ENCODE measurements at places on chromosomes 7 and 10.

DNA sequence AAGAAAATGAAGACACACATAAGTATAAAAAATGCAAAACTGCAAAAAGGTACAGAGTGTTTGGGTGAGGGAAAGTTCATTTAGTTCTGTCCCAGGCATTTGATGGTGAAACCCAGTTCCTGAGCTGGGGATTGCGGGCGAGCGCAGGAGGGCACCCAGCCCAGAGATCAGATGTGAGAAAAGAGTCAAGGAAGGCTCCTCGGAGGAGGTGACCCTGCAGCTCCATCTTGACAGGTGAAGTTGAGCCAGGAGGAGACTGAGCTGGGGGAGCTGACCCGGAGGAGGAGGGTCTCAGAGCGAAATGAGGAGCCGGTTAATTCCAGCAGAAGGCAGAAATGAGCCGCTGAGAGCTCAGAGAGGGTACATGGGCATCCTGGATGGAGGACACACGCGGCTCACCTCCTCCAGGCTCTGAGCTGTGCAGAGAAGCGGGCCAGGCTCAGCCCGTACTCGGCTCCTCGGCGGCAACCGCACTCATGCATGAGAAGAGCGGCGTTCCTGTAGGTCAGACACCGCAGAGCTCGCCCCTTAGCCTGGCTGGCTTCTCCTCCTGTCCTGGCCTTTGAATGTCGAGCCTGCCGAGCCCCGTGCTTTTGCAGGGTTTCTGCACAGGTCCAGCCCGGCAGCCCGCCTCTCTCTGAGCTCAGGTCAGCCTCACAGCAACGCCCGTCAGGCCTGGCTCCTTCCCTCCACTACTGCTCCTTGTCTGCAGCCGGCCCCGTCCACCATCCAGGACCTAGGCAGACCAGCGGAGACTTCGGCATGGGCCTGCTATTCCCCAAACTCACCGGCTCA is 9.5 kb upstream of the RAMP3 start:
- no peak for DNase-seq

DNA sequence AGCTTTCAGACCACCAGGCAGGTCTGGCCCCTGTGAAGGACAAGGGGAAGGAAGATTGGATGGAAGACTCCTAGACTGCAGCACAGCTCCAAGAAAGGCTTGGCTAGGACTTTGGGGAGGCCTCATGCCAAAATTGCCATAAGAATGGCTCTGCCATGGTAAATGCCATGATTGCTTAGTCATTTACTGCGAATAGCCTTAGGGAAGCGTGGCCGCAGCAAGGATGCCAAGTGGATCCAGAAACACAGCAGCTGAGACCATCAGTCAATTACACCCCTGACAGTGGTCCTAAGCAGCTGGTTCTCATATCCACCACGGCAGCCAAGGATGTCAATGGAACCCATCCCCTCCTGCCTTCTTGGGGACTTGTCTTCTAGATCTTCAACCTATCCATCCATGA is 88.2 kb upstream of the AUTS2 start:
- DNase-seq, result no peak

- DNase-seq, result no peak
Observed at GRCh38 chr7:90957883-90958282, 306.4 kb upstream of the FZD1 start.

DNA sequence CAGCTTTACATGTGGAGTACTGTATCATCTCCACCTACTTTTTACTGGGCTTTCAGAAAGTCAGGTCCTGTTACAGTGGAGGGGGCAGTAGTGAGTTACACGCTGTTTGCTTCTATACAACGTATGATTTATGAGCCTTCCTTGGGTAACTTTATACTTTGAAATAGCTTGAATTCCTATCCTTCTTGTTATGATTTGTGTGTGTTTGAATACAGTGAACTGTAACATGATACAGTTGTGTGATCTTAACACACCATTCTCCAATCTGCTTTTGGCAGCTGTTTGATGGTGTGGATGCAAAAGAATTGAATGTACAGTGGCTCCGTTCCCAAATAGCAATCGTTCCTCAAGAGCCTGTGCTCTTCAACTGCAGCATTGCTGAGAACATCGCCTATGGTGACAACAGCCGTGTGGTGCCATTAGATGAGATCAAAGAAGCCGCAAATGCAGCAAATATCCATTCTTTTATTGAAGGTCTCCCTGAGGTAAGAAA is 41.7 kb downstream of the SP8 start:
- no peak for DNase-seq

DNA sequence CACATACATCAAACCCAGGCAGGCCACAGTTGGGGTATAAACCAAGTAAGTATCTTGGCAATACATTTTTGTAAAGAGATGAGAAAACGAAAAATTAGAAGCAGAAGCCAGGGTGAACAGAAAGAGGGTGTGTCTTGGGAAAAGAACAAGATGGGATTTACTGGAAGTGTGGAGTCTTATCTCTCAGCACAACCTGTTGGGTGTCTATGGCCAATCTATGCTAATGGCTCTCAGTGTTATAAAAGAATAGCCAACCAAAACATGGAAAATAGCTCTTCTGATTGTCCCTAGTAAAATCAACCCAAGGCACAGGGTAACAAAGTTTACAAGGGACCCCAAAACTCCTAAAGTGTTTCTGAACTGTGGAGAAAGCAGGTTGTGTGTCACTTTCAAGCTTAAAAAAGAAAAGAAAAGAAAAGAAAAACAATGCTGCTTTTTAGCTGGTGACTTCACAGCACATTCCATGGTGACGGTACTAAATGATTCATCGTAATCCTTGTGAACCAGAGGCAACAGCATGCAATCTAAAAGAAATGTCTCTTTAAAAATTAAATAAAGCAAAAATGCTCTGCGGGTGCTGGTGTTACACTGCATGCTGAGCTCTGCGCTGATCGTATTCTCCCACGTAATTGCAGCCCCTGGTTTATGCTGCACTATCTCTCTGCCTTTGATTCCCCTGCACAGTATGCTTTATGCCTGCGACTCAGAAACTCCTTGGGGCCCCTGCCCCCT is 100.8 kb downstream of the C10orf90 start:
- DNase-seq, result peak; percentile 51

GRCh38 chr7:69438584-69439412 is 159.5 kb upstream of the AUTS2 start:
- DNase-seq, result no peak

GRCh38 chr10:58282615-58283014 is 13.7 kb downstream of the CISD1 start:
- DNase-seq, result no peak

- no peak for DNase-seq
Observed at GRCh38 chr7:15495170-15495569, 66.6 kb downstream of the AGMO start.

- no peak for DNase-seq
Observed at GRCh38 chr10:88385601-88386203, 197.4 kb downstream of the RNLS start.

DNA sequence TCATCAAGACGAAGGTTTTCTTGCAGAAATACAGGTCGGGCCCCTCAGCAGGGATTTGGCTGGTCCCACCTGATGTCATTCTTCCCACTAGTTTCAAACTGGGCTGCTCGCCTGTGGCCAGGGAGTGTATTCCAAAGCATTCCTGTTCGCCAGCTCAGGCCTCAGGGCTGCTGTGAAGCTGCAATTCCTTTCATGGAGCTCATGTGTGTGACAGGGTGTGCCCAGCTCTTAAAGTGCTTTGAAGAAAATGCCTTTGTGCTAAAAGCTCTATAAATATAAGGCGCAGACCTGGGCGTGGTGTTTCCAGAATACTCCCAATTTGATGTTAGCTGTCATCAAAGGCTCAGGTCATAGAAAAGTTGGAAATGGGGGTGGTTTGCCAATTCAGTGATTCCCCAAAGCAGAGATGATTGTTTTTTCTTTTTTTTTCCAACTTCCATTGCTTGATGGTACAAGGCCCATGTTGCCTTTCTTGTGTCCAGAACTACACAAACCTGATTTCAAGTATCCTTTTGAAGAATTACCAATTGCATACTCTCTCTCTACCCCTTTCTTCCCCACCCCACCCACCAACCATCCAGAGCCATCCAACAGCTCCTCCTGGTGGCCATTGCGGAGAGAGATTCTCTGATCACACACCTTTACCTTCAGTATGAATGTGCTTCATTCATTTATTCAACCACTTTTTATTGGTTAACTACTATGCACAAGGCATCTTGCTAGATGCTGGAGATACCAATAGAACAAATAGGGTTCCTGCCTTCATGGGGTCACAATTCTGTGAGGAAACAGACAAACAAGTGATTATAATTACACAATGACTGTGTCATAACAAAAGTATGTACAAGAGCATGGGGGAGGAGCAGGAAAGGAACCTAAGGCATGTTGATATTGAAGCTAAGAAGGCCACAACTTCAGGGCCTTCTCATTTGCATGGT is 297.3 kb upstream of the LYZL1 start:
- no peak for DNase-seq

GRCh38 chr7:139589474-139589873 is 66.0 kb downstream of the CLEC2L start:
- DNase-seq, result no peak

DNA sequence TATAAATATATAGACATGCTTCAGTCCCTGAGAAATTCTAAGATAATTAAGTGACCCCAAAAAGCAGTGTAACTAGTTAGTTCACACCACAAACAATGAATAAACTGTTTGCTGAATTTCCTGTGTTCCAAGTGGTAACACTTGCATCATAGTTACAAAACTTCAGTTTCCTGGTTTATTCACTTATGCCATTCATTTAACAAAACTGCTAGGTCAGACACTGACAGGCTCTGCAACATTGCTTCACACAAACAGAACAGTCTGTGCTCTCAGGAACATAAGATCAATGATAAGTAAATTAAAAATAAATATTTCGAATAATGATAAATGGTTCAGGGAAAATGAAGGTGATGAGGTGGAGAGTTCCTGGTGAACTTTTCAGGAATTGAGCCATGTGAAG is 133.3 kb upstream of the NAMPT start:
- no peak for DNase-seq

DNA sequence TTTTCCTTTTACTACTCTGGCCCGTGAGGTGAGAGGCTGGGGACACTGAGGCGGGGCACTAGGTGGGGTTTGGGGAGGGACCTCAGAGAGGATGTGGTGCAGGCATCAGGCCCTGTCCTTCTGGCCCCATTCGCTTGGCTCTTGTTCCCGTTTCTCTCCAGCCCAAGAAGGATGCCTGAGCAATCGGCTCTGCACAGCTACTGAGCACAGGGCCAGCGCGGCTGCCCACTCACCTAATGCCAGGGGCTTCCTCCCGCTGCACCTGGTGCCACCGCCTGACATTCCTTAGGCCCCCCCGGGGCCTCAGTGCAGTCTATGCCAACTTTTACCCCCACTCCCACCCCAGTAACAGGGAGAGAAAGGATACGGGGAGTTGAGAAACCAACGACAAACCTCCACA is 12.5 kb downstream of the EMX2 start:
- no peak for DNase-seq
